ENCODE measurements at places on chromosomes 6 and 20.

DNA sequence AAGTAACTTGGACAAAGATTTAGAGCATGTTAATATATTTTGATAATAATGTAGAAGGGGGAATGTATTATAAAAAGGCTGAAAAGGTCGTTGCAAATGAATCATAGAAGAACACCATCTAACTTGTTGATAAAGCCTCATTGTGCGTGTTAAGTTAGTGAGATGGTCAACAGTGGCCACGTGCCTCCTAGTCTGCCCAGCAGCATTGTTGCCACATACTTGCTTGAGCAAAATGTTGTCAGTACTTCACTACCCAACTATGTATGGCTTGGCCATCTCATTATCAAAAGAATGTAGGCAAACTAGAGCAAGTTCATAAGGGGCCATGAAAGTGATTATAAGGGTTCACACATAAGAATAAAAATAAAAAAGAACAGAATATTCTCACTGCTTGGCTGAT is 84.6 kb downstream of the PHACTR1 start:
- DNase-seq: no peak

DNA sequence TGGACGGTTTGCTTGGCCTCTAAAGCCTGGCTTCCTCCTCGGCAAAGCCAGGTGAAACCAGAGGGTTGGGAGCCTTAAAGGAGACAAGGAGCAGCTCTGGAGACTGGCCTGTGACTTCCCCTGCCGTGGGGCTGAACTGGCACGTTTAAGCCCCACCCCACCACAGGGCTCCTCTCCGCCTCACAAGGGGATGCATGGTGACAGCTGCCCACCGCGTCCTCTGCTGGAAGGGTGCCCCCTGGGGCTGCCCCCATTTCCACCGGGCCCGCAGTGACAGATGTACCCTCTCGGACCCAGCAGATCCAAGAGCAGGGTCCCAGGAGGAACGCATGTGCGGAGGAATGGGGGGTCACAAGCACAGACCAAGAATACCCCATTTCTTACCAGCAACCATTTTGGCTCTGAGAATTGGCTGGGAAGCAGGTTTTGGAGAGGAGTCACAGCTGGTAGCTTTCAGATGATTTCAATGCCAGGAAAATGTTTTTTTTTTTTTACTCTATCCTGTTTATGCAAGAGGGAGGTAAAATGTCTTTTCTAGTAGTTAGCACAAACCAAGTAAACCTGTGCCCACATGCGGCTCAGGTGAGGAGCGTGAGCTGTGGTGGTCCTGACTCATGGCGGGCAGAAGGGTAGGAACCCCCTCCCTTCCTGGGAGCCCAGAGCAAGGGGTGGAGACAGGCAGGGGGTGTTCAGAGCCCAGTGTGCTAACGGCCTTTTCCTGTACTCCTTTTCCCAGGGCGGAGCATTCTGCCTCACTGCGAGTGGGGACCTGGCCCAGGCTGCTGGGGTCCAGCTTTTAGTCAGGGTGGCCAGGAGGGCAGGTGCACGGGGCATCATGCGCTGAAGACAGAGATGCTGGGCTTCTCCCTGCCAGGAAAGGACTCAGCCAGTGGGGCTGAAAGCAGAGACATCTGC is 33.0 kb downstream of the FRMD1 start:
- no peak for DNase-seq

DNA sequence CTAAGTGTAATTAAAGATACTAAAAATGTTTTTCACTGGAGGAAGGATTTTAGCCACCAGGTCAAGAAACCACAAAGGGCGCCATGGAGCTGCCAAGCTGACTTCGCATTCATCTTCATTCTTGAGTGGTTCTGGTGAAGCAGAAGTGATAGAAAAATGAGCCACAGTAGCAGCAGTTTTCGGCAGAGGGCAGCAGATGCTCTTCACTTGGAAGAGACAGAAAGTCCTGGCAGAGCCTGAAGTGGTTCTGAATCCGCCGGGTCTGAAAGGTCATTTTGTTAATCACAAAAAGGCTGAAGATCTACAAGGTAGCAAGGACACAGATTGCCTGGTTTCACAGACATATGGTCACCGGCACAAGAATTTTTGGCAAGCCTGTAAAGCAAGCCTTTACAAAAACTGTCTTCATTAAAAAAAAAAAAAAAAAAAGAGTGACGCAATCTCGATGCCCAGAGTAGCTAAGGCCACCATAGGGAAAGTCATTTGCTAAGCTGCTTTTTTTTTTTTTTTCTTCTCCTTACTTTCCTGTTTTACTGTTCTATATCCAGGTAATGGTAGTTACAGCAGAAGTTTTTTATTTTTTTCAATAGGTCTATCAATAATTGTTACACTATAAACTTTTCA is 345.1 kb upstream of the AGPAT4 start:
- no peak for DNase-seq

DNA sequence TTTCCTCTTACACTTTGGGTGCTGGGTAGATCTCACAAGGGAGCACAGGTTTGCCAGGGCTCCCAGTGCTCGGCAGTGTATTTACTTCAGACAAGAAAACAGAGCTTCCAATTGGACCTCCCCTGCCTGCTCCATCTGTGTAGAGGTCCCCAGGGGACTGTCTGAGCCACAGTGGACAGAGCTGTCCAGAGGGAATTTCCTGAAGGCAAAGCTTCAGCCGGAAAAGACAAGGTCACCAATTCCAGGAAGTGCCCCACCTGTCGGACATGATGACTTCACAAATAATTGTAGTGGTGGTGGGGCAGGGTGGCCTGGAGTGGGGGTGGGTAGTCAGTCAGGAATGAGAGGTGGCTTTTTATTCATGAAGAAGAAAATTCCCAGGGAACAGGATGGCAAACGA is 18.6 kb downstream of the ADGRF5 start:
- DNase-seq: no peak

DNA sequence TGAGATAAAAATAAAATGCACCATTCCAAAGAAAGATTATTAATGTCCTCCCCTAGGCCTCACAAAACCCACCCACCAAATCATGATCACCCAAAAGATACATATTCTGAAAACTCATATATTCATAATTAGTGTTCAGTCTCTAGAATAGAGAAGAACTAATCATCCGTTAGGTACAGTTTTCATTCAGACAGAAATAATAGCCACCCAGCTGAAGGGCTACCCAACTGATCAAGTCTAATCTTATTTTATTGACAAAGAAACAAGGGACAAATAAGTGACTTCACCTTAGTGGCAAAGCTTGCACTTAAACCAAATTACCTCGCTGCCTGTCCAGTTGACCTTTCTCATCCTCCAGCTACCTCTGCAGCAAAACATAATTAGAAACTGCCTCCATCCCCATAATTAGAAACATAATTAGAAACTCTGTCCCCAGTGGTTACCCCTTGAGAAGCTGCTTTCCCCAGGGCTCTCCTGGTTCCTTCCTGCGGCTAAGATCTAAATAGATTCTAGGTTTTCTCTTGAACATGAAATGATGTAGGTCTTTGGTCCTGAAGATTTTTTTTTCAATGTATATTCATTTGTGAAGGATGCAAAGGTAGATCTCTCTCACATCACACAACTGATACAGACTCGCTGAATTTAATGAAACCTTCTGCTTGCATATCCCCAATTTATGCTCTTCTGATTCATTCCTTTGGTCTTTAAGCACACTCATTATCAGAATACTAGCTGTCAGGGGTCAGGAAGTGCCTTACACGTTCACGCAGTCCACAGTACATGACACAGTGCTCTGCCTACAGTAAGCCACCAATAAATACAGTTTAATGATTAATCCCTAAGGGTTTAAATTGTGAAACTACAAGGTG is 46.3 kb downstream of the HBS1L start:
- DNase-seq: no peak

GRCh38 chr6:10080561-10080960 is 334.3 kb downstream of the TFAP2A start:
- DNase-seq: no peak

DNA sequence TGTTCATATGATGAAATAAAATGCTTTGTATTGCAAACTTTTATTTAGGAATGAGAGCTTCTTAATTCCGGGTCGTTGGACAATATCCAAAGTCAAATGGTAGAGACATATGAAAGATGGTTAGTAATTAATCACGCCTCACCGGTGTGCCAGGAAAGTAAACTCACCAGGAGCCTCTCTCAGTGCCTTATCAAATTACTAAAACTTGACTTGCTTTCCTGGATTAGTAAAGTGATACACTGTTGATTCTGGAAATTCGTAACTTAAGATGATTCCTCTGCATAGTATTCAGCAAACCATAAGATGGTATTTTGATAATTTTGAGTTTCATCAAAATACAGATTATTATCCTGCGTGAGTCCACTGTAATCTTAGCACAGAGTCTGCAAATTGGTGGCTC is 115.2 kb downstream of the PAX1 start:
- no peak for DNase-seq

DNA sequence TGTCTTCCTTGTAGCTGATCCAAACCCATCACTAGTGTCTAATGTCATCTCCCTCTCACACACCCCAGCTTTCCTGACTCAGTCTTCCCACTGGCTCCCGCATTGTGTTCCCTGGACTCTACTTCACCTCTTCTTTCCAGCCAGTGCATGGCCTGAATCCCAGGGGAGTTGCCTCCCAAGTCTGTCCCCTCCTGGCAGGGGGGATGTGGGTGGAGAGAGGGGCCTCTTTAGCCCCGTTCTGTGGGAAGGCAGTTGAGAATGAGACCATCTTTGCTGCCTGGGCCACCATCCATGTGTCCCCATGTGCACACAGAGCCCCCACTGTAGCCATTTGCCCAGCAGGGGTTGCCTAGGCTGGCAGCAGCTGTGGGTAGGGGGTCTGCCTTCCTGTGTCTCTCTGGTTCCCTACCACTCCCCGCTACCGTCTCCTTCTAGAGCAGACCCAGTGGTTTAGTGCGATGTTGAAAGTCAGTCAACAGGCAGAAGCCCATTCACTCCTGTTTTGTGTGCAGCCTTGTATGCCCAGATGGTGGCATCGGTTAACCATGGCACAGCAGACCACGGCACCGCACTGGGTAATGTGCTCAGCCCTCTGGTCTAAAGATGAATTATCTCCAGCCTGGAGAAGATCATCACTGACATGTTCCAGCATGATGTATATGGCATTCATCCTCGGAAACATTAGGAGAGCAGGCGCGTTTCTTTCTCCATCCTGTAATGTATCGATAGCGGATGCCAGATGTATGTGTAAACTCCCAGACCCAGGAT is 178.8 kb upstream of the SNX9 start:
- no peak for DNase-seq

DNA sequence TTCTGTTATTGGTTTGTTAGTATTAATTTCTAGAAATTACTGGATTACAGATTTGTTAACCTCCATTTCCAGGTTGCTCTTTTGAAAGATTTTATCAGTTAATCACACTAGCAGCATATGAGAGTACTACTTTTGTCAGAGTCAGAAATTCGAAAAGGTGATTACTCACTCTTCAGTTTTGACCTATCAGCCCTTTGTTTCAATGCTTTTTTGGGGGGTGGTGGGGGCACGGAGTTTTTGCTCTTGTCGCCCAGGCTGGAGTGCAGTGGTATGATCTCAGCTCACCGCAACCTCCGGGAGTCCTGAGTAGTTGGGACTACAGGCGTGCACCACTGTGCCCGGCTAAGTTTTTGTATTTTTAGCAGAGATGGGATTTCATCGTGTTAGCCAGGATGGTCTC is 149.2 kb downstream of the JARID2 start:
- DNase-seq: no peak

GRCh38 chr6:113328886-113329381 is 528.2 kb upstream of the MARCKS start:
- DNase-seq: no peak

DNA sequence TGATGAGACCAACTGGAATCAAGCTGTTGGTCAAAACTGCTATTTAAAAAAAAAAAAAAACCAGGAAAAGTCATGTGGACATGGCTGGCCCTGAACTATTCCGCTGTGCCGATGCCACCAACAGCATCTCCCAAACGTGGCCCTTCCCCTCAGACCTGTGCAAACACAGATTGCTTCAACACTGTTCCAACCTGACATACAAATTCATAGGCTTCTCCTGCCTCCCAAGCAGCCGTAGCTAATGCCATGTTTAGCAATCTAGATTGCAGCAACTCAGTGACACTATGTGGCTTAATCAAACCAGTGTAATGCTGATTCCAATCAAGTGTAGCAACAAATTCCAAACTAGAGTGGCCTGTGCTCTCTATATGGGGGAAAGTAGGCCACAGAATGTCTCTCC is 16.2 kb downstream of the PRKN start:
- DNase-seq: no peak

- DNase-seq: no peak
Observed at GRCh38 chr6:122838060-122838780, 49.2 kb downstream of the SMPDL3A start.

GRCh38 chr6:31175971-31176370 is 5.5 kb upstream of the POU5F1 start:
- DNase-seq: no peak

DNA sequence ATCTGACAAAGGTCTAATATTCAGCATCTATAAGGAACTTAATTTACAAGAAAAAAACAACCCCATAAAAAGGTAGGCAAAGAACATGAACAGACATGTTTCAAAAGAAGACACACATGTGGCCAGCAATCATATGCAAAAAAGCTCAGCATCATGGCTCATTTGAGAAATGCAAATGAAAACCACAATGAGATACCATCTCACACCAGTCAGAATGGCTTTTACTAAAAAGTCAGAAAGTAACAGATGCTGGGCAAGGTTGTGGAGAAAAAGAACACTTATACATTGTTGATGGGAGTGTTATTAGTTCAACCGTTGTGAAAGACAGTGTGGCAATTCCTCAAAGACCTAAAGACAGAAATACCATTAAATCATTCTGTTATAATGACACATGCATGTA is 289.9 kb upstream of the MMS22L start:
- DNase-seq: no peak

GRCh38 chr6:25442898-25443297 is 163.7 kb downstream of the CARMIL1 start:
- DNase-seq: no peak

GRCh38 chr20:3121271-3121911 is 36.9 kb upstream of the AVP start:
- DNase-seq: no peak

- DNase-seq: no peak
Observed at GRCh38 chr6:155315516-155315871, 1.2 kb upstream of the TFB1M start.
